ENCODE measurements at places on chromosomes 2 and 18. TPM values are rescaled to one million over a fixed set of nuclear protein-coding genes. Genes with fewer than 3 reads are reported as not detected.

- no peak for DNase-seq
Measured at GRCh38 chr2:44642123-44642857, 280.5 kb downstream of the CAMKMT start.

- no peak for DNase-seq
Measured at GRCh38 chr2:66665124-66665984, 230.4 kb downstream of the MEIS1 start.

GRCh38 chr2:113124984-113125855 lies 2.2 kb upstream of the IL1RN start:
- no peak for DNase-seq

- no peak for DNase-seq
Measured at GRCh38 chr2:241356871-241357260, 781 bp downstream of the FARP2 start.

DNA sequence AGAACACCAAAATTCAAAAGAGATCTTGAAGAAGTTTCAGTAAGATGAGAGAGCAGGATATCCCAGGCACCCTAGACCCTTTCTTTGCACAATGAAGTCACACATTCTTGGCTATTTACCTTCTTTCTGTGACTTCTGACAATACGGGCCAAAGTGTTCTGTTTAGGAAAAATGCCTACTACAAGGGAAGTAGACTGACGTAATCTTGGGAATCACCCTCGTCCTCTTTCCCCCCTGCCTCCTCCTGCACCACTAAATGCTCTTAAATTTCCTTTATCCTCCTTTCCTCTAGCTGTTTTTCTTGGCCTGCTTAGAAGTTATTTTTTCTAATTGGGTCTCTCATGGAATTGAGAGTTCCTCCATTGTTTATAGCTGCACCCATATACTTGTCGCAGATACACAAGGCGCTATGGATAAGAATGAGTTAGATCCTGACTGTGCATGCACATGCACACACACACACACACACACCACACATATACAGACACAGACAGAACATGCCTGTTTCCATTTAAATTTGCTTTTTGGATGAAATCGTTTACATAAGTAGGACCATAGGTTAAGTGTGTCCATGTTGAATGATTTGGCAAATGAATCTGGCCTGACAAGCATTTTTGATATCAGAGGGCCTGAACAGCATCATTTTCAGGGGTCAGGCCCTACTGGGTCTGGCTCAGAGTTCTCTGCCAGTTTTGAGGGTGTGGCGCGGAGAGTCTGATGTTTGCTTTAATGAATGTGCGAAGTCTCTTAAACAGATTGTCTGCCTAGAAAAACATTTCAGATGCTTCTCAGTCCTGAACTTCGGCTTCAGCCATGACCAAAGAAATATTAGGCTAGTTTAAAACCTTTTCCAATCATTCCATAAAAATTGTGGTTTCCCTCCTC lies 131.9 kb upstream of the NT5C1B start:
- DNase-seq, result no peak

DNA sequence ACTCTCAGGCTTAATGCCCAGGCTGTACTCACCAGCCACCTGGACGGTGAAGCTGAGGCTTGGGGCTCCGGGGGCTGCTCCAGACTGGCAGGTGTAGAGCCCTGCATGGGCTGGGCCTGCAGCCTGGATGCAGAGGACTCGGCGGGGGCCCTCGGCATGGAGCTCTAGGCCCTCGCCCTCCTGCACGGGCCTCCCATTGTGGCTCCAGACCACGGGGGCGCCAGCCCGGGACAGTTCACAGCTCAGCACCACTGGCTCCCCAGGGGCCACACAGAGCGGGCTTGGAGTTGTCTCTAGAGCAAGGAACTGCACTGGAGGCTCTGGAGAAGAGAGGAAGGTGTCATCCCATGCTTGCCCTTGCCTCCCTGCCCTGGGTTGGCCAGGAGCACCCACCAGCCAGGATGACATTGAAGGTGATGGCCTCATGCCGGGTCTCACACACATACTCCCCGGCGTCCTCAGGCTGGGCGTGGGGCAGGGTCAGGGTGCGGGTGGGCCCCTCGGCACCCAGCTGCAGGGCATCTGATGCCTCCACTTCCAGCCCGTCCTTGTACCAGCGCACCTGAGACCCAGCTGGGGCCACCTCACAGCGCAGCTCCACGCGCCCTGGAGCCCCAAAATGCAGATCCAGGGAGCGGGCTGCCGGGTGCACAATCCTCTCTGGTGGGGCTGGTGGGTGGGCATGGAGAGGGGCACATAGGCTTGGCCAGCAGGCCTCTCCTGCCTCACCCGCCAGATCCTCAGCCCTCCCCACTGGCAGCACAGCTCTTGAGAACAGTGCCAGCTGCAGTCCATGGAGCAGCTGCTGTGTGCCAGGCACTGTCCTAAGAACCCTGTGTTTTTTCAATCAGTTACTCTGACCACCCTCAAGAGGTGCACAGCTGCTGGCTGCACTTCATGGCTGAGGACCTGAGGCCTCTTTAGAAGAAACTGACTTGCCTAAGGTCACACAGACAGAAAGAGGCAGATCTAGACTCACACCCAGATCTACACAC lies 13.3 kb downstream of the OBSL1 start:
- peak; percentile 61 for DNase-seq

- DNase-seq, result no peak
Measured at GRCh38 chr2:55176094-55176415, 56.0 kb downstream of the CLHC1 start.

- no peak for DNase-seq
Measured at GRCh38 chr18:62179213-62179612, 7.6 kb downstream of the PIGN start.

- DNase-seq, result no peak
Measured at GRCh38 chr2:116491292-116491691, 1323.2 kb upstream of the DDX18 start.

DNA sequence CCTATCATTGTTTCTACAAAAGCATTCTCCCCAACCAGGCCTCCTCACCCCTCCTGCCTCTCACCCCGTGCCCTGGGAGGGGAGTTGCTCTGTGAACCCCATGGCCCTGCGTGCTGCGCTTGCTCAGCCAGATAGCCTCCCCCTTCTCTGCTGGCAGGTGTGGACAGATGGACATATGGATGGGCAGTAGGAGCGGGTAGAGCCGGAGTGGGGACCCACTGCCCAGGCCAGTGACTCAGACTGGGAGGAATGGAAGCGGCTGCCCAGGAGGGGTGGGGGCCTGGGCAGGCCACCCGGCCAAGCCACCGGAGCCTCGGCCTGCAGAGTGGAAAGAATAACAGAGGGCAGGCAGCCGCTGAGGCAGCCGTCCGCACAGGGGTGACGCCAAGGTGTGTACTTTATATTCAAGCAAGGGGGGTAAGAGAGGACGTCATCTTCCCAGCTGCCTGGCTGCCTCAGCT lies 8.7 kb downstream of the CYP26B1 start:
- no peak for DNase-seq

DNA sequence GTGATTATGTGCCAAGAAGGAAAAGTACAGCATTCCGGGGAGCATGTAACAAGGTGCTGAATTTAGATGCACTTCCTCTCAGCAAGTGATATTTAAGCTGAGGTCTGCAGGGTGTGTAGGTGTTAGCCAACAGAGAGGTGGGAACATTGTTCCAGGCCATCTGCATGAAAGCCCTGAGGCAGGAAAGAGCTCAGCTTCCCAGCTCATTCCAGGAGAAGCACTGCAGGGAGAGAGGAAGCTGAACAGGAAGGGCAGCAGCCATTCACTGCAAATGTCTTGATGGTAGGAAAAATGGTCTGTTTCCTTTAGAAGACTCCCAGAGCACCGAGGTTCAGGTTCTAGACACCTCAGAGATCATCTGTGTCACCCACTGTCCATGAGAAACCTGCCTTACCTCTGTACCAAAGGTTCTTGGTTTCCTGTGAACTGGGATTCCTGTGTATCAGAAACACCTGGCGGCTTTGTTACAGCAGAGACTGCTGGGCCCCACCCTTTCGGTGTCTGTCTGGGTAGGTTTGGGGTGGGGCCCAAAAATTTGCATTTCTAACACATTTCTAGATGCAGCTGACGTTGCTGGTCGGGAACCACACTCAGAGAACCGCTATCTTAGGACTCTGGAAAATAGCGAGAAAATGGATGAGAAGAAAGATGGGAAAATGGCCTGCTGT lies 84.0 kb downstream of the RTN4 start:
- no peak for DNase-seq

Gene C2orf49
- total RNA-seq, result 16.7 TPM

All from Right ventricle myocardium inferior (tissue), 1 donor.